ENCODE measurements at places on chromosomes 2 and 18. TPM values are rescaled to one million over a fixed set of nuclear protein-coding genes. Genes with fewer than 3 reads are reported as not detected.

EMX1 gene
- total RNA-seq, result not detected

RGPD3 gene
- 0.10 TPM for total RNA-seq

WDR43 gene
- 71.9 TPM for total RNA-seq

DNA sequence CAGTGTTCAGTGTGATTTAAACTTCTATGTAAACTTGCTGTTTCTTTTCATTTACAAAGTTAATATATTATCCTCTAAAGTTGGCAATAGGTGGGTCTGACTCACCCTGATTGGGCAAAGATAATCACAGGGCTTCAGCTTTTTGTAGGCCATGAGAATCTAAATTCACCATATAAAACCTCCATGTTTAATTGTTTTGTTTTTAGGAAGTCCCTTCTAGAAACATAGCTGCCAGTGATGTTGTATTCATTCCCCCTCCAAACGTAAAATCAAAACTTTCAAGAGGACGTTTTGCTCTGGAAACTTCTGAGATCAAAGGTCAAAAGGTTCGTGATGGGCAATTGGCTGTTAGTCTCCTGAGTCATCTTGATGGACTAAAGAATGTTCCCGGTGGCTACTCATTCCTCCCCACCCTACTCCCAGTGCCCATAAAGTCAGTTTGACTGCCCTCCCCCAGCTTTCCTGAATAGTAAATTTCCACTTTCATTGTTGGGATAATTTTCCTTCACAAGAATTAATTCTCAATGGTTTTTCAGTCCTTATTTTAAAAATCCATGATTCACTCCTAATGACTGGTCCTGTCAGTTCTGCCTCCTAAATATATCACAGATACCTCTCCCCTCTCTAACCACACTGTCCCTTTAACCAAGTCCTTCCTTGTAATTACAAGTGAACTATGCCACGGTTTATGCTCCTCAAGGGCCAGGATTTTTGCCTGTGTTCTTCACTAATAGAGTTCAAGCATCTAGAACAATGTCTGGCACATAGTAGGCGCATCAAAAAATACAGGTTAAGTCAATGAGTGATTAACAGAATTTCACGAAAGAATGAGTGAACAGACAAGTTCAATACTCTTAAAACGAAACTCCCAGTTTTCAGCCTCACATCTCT, 164.4 kb upstream of the VRK2 start:
- peaks cover 3% of the 10 kb centered on the region for H3K4me1 ChIP-seq
- H3K27ac ChIP-seq, result no peak overlapping the region
- no peak overlapping the region for H3K4me3 ChIP-seq
- no peaks in the 10 kb centered on the region for H3K27me3 ChIP-seq
- no peaks in the 10 kb centered on the region for H3K36me3 ChIP-seq

DNA sequence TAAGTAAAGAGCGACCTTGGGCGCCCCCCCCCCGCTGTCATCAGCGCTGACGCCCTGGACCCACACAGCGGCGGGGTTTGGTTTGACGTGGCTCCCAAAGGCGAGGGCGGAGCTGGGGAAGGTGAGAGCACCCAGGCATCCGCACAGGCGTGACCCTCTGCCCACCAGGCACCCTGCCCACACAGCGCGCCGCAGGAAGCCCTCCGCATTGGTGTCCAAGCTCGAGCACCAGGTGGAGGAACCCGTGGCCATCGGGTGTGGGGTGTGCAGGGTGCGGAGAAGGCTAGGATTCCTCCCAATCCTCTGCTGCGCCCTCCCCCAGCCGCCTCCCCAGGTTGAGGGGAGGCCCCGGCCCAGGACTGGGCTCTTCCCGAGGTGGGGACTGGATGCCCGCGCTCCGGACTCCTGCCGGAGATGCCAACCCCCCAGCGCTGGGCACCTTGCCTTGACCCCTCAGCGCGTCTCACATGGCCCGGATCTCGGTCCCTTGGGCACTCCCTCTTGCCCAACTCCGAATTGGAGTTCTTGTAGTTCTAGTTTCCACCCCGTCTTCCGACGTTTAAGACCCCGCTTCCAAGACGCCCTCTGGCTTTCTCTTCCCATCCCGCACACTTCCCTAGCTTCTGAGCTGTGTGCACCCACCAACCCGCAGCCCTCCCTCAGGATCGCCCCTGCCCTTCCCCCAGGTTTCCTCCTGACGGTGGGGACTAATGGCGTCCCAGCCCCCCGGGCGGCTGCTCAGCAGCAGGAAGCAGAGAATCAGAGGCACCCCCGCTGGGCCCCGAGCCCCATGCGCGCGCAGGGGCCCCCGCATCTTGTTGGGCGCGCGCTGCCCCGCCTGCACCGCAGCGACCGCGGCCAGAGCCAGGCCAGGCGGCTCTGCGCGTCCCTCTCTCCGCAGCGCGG, 25.9 kb upstream of the RESP18 start:
- no peak overlapping the region for H3K4me3 ChIP-seq
- H3K27ac ChIP-seq, result no peak overlapping the region
- DNase-seq, result no peak
- peaks cover 8% of the 10 kb centered on the region for H3K4me1 ChIP-seq
- peaks cover 47% of the 10 kb centered on the region for H3K27me3 ChIP-seq
- H3K36me3 ChIP-seq, result no peaks in the 10 kb centered on the region

GRCh38 chr2:105636109-105636740, 108.5 kb upstream of the NCK2 start:
- no peak overlapping the region for H3K27ac ChIP-seq
- H3K4me1 ChIP-seq, result no peaks in the 10 kb centered on the region
- H3K36me3 ChIP-seq, result no peaks in the 10 kb centered on the region

GRCh38 chr2:217995731-217996231, 7.0 kb downstream of the TNS1 start:
- no peak overlapping the region for H3K4me3 ChIP-seq
- H3K27me3 ChIP-seq, result no peaks in the 10 kb centered on the region
- H3K36me3 ChIP-seq, result no peaks in the 10 kb centered on the region
- DNase-seq, result no peak
- peaks cover 47% of the 10 kb centered on the region for H3K4me1 ChIP-seq
- H3K27ac ChIP-seq, result peak overlapping the region; percentile 91

- no peak for DNase-seq
- no peak overlapping the region for H3K4me3 ChIP-seq
- no peaks in the 10 kb centered on the region for H3K27me3 ChIP-seq
- no peak overlapping the region for H3K27ac ChIP-seq
These were observed 26.4 kb downstream of the NBEAL1 start for GRCh38 chr2:203040966-203041521.

- no peaks in the 10 kb centered on the region for H3K4me1 ChIP-seq
- no peak overlapping the region for H3K27ac ChIP-seq
- H3K4me3 ChIP-seq, result no peak overlapping the region
- no peaks in the 10 kb centered on the region for H3K36me3 ChIP-seq
- DNase-seq, result no peak
These were observed 325.3 kb upstream of the MEX3C start for GRCh38 chr18:51522821-51523220.

DNA sequence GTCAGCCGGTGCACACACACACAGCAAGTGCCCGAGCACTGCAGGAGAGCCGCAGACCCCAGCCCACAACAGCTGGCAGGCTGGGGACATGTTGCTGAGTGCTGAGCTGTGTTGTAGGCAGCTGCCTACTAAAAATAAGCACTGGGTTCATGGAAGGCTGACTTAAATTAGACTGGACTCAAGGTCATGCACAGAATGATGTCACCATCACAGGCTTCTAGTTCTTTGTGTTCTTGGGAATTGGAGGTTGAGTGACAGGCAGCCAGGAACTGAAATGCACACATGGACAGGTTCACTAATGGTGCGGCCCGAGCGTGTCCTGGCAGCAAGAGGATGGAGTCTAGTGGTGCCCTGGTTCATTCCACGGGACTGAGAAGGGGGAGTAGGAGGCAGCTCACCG, 71.3 kb downstream of the VWA3B start:
- H3K4me3 ChIP-seq, result no peak overlapping the region
- no peaks in the 10 kb centered on the region for H3K27me3 ChIP-seq
- H3K4me1 ChIP-seq, result peaks cover 10% of the 10 kb centered on the region

Data from astrocyte (in vitro differentiated cells and primary cell).